ENCODE measurements at places on chromosomes 6 and 20.

- no peak for DNase-seq
These were observed 921.8 kb upstream of the EPHA7 start for GRCh38 chr6:94341173-94341572.

- no peak for DNase-seq
These were observed 423.2 kb downstream of the RFPL4B start for GRCh38 chr6:112770308-112770707.

- DNase-seq: no peak
These were observed 407.1 kb upstream of the RUNX2 start for GRCh38 chr6:44920952-44921491.

DNA sequence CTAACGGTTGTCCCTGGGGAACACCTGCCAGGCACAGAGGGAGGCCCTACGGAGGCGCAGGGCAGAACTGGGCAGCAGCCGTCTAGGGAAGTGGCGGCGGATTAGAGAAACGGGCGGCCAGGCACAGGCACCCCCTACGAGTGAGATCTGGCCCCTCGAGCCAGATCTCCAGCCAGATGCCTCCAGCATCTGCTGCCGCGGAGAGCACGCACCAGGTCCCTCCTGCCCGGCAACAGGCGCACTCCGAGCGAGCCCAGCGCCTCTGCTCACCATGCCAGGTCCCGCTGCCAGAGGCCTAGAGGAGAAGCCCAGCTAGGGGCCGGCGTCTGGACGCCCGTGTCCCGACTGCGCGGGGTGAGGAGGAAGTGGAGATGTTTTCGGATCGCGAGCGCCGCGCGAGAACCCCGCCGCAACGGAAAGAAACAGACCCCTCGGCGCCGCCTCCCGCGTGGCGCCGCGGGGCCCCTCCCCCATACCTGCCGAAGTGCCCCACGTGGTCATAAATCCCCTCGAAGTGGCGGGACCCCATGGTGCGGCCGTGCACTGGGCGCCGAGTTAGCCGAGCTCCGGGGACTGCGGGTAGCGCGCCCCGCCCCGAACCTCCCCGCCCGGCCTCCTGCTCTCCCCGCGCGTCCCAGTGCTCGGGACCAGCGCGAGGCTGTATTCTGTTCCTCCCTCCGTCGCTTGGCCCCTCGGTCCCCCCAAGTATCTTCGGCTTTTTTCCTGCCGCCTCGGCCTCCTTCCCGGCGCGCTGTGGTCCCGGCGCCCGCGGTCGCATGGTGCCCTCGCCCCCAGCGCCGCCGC, at the start of gene SLC22A16:
Gene SLC22A16 (minus strand): TSS at position 568 of the 804 bp plus-strand sequence. CDS start 39 bp downstream, at position 529.
- DNase-seq: peak; percentile 14

- peak; percentile 9 for DNase-seq
These were observed 155.9 kb upstream of the INSM1 start for GRCh38 chr20:20211988-20212518.

DNA sequence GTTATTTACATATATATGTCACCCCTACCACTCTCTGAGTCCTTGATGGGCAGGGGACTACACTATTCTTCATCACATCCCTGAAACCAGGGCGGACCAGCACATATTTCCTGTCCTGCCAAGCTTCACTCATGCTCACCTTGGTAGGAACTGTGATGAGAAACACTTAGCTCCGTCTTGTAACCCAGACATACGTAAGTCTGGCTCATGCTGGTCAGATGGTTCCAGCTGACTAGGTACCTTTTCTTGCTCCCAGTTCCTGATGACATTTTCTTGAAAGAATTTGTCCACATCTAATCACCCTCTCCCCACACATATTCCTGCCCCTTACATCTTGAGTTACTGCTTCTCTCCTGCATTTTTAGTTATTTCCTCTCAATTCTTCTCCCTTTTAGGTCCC, 122.2 kb upstream of the MYLIP start:
- DNase-seq: peak; percentile 8

GRCh38 chr6:107655245-107655644, 165.3 kb downstream of the SOBP start:
- DNase-seq: no peak

DNA sequence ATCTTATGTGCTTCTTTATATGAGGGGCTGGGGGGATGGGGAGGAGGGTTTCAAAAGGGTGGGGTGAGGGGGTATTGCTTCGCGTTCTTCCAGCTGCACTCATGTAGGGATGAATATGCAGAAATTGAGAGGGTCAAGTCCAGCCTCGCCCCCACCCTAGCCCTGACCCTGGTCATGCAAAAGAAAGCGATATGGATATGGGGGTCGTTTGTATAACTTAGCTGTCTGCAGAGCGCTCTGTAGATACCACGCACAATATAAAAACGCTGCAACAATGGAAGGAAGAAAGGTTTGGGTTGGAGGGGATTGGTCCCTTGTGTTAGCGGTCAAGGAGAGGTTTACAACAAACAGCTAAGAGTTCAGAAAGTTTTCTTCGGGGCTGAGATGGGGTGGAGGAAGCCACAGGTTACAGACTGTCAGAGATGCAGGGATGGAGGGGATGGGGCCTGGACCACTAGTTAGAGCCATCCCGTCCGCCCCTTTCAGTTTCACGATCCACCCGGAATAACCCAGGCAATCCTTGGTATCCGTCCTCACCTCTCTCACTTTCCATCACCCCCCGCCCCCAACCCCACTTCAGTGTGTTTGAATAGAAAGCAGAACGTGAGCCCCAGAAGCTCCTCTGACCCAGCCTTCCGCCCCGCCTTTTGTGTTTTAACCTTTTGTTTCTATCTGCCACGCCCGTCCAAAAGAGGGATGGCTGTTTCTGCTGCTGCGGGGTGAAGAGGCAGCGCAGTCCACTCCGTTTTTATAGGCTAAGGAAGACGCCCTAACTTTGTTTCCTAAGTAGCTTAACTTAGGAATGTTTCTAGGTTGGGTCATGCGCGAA, 73.5 kb downstream of the SOX4 start:
- DNase-seq: no peak

GRCh38 chr20:23048283-23049200, 930 bp downstream of the THBD start:
- DNase-seq: peak; percentile 22

- DNase-seq: peak; percentile 17
These were observed 1.3 kb upstream of the ASXL1 start for GRCh38 chr20:32356622-32357374.

Measured in trophoblast cell (in vitro differentiated cells and primary cell).